ENCODE measurements at places on chromosomes 2 and 18. TPM values are rescaled to one million over a fixed set of nuclear protein-coding genes. Genes with fewer than 3 reads are reported as not detected.

- no peaks in the 10 kb centered on the region for H3K27me3 ChIP-seq
- H3K4me1 ChIP-seq = peaks cover 40% of the 10 kb centered on the region
- DNase-seq = no peak
- peak overlapping the region; percentile 38 for H3K27ac ChIP-seq
These were observed 26.8 kb downstream of the ATP8B1 start for GRCh38 chr18:57776354-57776753.

GRCh38 chr18:73948497-73948896, 199.1 kb downstream of the FBXO15 start:
- H3K27me3 ChIP-seq = no peaks in the 10 kb centered on the region
- H3K36me3 ChIP-seq = no peaks in the 10 kb centered on the region
- no peaks in the 10 kb centered on the region for H3K4me1 ChIP-seq
- no peak overlapping the region for H3K27ac ChIP-seq

DNA sequence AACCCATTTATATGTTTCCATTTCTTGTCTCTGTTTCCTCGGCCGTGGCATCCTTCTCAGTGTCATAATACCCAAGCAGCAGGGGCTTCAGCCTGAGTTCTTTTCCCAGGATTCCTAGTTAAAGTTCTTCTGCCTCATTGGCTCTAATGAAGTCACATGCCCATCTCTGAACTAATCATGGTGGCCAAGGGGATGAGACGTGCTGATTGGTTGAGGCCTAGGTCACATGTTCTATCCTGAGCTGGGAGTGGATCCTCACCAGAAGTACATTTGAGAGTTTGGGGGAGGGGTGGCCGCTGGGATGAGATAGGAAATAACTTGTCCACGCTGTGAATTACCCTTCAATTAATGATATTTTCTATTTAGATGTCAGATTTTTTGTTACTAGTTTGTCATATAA, 3.8 kb upstream of the UGT1A5 start:
- H3K4me3 ChIP-seq = no peak overlapping the region
- H3K27ac ChIP-seq = no peak overlapping the region
- peaks cover 9% of the 10 kb centered on the region for H3K4me1 ChIP-seq

GRCh38 chr2:27441958-27442919, at the start of gene KRTCAP3:
KRTCAP3 (plus strand) TSS chr2:27442381; CDS start chr2:27442413, 32 bp downstream.
- peaks cover 3% of the 10 kb centered on the region for H3K4me1 ChIP-seq
- peaks cover 5% of the 10 kb centered on the region for H3K36me3 ChIP-seq
- DNase-seq = peak; percentile 77
- no peaks in the 10 kb centered on the region for H3K27me3 ChIP-seq
- peak within 1 kb of the TSS; percentile 44 for H3K4me3 ChIP-seq

GRCh38 chr2:20107776-20108175, 56.3 kb upstream of the LAPTM4A start:
- no peak overlapping the region for H3K27ac ChIP-seq
- H3K4me1 ChIP-seq = no peaks in the 10 kb centered on the region
- no peaks in the 10 kb centered on the region for H3K27me3 ChIP-seq
- no peak overlapping the region for H3K4me3 ChIP-seq
- no peak for DNase-seq

- no peak overlapping the region for H3K4me3 ChIP-seq
- DNase-seq = no peak
- H3K27ac ChIP-seq = no peak overlapping the region
- no peaks in the 10 kb centered on the region for H3K36me3 ChIP-seq
- H3K4me1 ChIP-seq = no peaks in the 10 kb centered on the region
These were observed 17.2 kb upstream of the HK2 start for GRCh38 chr2:74816540-74817303.

DNA sequence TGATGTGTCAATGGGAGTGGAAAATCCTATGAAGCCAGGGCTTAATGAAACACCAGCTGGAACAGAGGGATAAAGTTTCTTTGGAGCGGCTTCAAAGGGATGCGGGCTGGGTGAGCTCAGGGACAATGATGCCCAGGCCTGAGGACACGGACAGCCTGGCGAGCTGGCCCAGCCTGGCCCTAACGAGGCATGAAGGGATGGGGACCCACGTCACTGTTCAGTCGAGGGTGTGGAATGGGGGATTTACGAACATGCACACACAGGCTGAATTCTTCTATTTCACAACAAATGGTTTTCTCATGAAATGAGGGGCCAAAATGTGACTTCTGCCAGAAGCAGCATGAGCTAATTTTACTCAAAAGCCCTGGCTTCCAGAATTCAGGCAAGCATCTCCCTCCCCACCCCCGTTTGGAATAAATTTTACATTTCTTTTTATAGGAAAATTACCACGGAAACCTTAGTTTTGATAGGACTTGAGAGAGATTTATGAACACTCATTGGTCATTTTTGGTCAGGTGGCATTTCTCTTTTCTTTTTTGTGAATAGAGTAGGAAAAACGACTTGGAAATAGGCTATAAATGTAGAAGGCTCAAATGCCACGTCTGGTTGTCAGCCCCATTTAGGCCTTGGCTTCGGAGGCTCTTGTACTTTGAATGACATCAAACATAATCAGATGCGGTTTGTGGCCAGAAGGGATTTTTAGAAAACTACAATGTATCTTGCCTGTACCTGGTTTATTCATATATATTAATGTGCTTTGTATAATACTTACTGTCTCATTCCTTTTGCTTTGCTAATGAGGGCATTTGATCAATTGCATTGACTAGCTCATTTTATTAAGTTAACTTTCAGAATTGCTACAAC, 893.8 kb upstream of the CELF4 start:
- no peak overlapping the region for H3K4me3 ChIP-seq
- no peak overlapping the region for H3K27ac ChIP-seq
- DNase-seq = no peak
- no peaks in the 10 kb centered on the region for H3K27me3 ChIP-seq
- H3K36me3 ChIP-seq = no peaks in the 10 kb centered on the region

Gene SERPINB2
- 9.7 TPM for total RNA-seq

Data from pancreas (tissue), 10 donors.